Thoracic aorta (tissue), 2 donors: ENCODE measurements at places on chromosomes 2 and 18. TPM values are rescaled to one million over a fixed set of nuclear protein-coding genes. Genes with fewer than 3 reads are reported as not detected.

The TNS1 gene
- 2,296 TPM for total RNA-seq

The MOGAT1 gene
- total RNA-seq, result not detected

The EMILIN1 gene
- 231 TPM for total RNA-seq

The TXNDC2 gene
- total RNA-seq, result 0.35 TPM

DNA sequence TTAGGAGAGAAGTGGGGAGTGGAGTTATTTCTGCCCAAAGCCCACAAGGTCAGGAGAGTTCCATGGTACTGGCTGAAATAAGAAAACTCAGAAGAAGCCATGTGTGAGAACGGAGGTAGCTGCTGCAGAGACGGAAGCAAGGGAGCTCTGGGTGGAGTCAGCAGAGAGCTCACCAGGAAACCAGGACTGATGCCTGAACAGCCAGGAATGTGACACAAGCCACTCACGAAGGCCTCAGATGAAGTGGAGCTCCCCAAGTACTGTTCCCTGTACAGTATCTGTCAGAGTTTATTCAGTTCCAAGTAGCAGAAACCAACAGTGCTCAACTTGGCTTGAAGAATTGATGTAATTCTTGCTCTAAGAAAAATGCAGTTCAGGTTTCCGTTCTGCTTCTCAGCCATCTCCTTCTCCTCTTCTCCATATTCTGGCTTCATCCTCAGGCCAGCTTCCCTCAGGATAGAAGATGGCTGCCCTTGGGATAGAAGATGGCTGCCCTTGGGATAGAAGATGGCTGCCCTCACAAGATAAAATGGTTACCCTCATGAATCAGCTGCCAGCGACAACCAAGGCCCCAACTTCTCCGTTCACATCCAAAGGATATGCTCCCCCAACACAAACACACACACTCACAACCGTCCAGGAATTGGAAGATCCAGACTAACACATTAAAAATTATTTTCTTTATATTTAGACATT is 117.4 kb upstream of the SH3BP4 start:
- no peaks in the 10 kb centered on the region for H3K36me3 ChIP-seq
- no peak for DNase-seq
- no peak overlapping the region for H3K27ac ChIP-seq
- H3K4me1 ChIP-seq, result no peaks in the 10 kb centered on the region

DNA sequence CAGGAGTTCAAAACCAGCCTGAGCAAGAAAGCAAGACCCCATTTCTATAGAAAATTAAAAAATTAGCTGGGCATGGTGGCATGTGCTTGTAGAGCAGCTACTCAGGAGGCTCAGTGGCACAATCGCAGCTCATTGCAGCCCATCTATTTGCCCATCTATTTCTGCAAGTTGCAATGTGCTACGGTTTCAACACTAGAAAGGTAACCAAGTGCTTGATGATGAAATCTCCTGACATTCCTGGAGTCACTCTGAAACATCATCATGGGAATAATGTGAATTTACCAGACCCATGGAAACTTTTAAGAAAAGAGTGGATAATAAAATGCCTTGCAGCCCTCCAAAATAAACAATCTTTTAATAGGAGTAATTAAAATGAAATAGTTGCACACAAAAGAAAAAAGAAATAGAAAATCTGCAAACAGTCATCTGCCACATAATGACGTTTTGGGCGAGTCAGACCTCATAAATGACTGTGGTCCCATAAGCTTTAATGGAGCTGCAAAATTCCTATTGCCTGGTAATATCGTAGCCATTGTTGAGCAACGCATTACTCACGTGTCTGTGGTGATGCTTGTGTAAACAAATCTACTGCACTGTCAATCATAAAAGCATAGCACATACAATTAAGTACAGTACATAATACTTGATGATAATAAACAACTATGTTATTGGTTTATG is 46.6 kb upstream of the AMMECR1L start:
- no peaks in the 10 kb centered on the region for H3K27me3 ChIP-seq
- no peak overlapping the region for H3K4me3 ChIP-seq
- no peak overlapping the region for H3K27ac ChIP-seq
- H3K4me1 ChIP-seq, result no peaks in the 10 kb centered on the region

- H3K27ac ChIP-seq, result no peak overlapping the region
- no peaks in the 10 kb centered on the region for H3K36me3 ChIP-seq
- no peak overlapping the region for H3K4me3 ChIP-seq
- H3K27me3 ChIP-seq, result no peaks in the 10 kb centered on the region
- no peak for DNase-seq
Observed at GRCh38 chr18:3340015-3340681, 78.2 kb downstream of the MYL12B start.

GRCh38 chr2:8229546-8229986 is 452.3 kb upstream of the ID2 start:
- no peak overlapping the region for H3K27ac ChIP-seq
- peak overlapping the region; percentile 55 for H3K4me3 ChIP-seq
- no peak for DNase-seq
- H3K36me3 ChIP-seq, result no peaks in the 10 kb centered on the region
- no peaks in the 10 kb centered on the region for H3K27me3 ChIP-seq
- H3K4me1 ChIP-seq, result peaks cover 13% of the 10 kb centered on the region

- no peak for DNase-seq
- H3K4me3 ChIP-seq, result no peak overlapping the region
- H3K36me3 ChIP-seq, result no peaks in the 10 kb centered on the region
- H3K4me1 ChIP-seq, result no peaks in the 10 kb centered on the region
- H3K27ac ChIP-seq, result no peak overlapping the region
Observed at GRCh38 chr2:154125891-154126290, 254.2 kb downstream of the GALNT13 start.

DNA sequence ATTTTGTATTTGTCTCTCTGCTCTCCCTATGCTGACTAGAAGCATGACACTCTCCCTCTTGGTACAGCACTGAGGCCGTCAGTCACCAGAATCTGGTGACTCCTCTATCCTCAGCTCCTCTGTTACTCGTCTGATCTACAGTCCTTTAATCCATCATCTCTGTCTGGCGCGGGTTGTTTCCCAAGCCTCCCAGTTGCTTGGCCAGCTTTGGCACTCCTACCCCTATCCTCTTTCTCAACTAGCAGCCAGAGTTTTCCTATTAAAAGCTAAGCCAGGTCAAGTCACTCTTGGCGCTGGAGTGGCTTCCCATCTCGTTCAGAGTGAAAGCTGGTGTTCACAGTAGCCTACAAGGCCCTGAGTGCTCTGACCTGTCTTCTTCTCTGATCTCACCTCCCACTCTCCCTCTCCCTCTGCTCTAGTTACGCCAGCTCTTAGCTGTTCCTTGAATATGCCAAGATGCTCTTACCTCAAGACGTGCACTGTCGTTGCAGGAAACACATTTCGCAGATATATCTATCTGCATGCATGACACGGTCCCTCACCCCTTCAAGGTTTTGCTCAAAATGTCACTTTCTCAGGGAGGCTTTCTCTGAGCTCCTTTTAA is 41.8 kb upstream of the PSME4 start:
- H3K27ac ChIP-seq, result no peak overlapping the region
- peaks cover 7% of the 10 kb centered on the region for H3K4me1 ChIP-seq
- no peaks in the 10 kb centered on the region for H3K36me3 ChIP-seq
- no peak overlapping the region for H3K4me3 ChIP-seq
- DNase-seq, result no peak
- no peaks in the 10 kb centered on the region for H3K27me3 ChIP-seq

- no peak for DNase-seq
- no peaks in the 10 kb centered on the region for H3K4me1 ChIP-seq
- no peaks in the 10 kb centered on the region for H3K36me3 ChIP-seq
- no peak overlapping the region for H3K4me3 ChIP-seq
- H3K27ac ChIP-seq, result no peak overlapping the region
Observed at GRCh38 chr18:35956226-35956625, 16.3 kb upstream of the RMP24 start.

DNA sequence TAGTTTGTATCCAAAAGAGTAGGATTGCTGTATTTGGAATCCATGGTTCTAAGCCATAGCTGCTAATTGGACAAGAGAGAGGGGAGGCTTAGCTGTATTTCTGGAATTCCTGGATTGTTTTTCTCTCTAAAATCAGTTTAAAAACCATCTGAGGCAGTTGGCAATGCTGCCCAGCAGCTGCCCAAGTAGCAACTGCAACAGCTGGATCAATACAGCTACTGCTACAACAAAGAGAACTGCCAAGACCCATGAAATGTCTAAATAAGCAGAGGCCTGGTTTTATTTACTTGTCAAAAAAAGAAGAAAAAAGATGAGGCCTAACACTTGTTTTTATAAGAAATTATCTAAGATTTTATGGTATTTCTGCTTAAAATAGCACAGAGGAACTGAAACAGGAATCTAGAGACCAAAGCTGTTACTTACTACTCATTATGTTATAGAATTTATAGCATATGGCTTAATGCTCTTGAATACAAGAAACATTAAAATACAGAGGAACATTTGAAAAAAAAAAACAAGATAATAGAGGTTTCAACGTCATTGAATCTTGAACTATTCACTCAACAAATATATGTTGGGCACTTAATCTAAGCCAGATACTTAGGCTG is 39.1 kb downstream of the TMEFF2 start:
- H3K27ac ChIP-seq, result no peak overlapping the region
- no peaks in the 10 kb centered on the region for H3K36me3 ChIP-seq
- H3K4me1 ChIP-seq, result no peaks in the 10 kb centered on the region
- H3K27me3 ChIP-seq, result no peaks in the 10 kb centered on the region
- H3K4me3 ChIP-seq, result no peak overlapping the region
- DNase-seq, result no peak
